ENCODE measurements at places on chromosomes 11 and 22.

- DNase-seq, result peak; percentile 44
These were observed 1.1 kb downstream of the NPAT start for GRCh38 chr11:108221371-108221770.

GRCh38 chr11:111019871-111020670, 225.5 kb upstream of the POU2AF2 start:
- DNase-seq, result peak; percentile 4

- DNase-seq, result peak; percentile 61
These were observed 45.0 kb downstream of the OR6Q1 start for GRCh38 chr11:58075781-58076180.

GRCh38 chr11:3723014-3723708, 52.0 kb upstream of the CHRNA10 start:
- DNase-seq, result peak; percentile 79

GRCh38 chr22:27107386-27107785, 450.0 kb downstream of the MIAT start:
- no peak for DNase-seq
